ENCODE measurements at places on chromosomes 16 and 17. TPM values are rescaled to one million over a fixed set of nuclear protein-coding genes. Genes with fewer than 3 reads are reported as not detected.
A peak's percentile ranks its signal among the peaks of the same experiment; 100 is the strongest.

The CLEC18A gene
- 1.0 TPM for total RNA-seq

The WDR45B gene
- total RNA-seq, result 77.8 TPM

DNA sequence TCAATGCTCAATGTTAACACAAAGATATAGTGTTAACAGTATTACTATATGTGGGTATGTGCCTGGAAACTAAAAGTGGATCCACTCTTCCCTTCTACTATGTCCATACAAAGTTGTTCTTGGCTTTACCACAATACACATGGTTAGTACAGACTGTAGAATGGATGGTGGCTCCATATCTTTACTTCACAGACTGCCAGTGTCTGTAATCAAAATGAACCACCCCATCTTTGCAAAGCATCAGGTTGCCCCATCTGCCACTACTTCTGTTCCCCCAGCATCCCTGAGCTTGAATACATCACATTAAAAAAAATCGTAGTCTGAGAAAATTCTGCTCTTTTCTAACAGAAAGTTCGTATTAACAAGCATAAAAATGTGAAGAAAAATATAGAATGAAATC, 30.0 kb downstream of the USP32 start:
- DNase-seq, result no peak

DNA sequence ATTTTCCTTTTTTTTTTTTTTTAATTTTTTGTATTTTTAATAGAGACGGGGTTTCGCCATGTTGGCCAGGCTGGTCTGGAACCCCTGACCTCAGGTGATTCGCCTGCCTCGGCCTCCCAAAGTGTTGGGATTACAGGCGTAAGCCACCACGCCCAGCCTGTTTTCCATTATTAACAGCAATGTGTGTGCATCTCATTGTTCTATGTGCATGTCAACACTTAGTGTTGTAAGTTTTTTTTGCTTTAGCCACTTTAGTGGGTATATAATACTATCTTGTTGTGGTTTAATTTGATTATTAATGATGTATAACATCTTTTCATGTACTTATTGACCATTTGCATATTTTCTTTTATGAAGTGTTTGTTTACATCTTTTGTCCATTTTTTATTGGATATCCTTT, 32.8 kb upstream of the BHLHA9 start:
- DNase-seq, result no peak

- DNase-seq, result no peak
Measured at GRCh38 chr16:29644973-29645693, 17.9 kb upstream of the SPN start.

DNA sequence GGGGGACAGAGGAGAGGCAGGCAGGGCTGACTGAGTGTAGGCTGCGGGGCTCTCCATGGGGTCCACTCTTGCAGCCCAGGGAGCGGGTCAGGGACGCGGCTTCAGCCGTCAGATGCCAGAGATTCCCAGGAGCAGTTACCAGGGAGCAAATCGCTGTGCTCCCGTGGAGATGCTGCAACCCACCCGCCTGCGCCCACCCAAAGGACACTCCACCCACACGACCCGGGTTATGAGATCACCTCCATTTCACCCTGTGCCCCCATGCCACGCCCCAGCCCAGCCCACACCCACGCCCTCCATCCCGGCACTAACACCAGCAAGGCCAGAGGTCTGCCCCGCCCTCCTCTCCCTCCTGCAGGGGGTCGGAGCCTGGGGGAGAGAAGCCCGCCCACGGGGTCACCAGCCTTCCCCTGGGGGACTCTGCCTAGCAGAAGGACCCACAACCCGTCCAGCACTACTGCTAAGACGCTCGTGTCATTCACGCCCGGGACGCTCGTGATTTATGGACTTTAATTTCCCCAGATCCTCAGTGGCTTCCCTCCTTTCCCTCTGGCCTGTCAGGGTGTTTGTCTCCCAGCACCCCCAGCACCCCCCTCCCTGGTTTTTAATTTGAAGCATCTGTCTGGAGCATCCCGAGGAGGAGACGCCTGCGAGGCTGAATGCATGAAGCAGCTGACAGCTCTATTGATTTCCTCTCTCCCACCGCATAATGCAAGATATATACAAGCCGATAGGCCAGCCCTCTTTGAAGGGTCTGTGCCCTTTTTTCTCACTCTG, 6.7 kb upstream of the RPL38 start:
- no peak for DNase-seq

The CCDC144A gene
- 4.6 TPM for total RNA-seq

The NPIPB2 gene
- 2.0 TPM for total RNA-seq

The PRSS53 gene
- 0.69 TPM for total RNA-seq

- peak; percentile 86 for DNase-seq
Measured at GRCh38 chr17:6061290-6061689, 8.9 kb upstream of the WSCD1 start.

The KAT2A gene
- 31.2 TPM for total RNA-seq

The RMI2 gene
- 21.1 TPM for total RNA-seq

The CIBAR2 gene
- total RNA-seq, result not detected

- peak; percentile 67 for DNase-seq
Measured at GRCh38 chr17:29111816-29112499, 68.2 kb downstream of the MYO18A start.

The SP6 gene
- total RNA-seq, result 3.5 TPM

The WNT3 gene
- 1.1 TPM for total RNA-seq

GRCh38 chr16:9836118-9836736, 346.0 kb downstream of the GRIN2A start:
- no peak for DNase-seq

DNA sequence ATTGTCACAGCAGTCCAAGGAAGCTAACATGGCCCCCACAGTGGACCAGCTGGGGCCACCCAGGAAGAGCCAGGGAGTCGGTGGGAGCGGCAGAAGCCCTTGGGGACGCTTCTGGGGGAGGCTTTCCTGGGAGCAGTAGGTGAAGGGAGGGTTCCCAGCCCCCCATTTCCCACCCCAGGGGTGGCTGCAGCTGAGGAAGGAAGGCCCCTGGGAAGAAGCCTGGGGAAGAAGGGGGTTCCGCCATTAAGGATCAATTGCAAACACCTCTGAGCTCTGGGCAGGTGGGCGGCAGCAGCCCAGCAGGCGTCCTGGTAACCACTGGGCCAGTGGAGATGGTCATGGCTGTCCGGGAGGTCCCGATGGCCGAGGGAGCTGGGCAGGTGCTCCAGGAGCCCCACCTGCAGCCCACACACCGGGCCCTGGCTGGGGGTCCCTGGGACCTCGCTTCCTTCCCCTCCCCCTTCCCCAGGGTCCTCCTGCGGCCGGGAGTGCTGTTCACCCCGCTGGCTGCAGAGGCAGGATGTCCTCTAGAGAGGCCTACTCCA, 592 bp upstream of the PERCC1 start:
- DNase-seq, result no peak

The KRTAP3-1 gene
- total RNA-seq, result not detected

GRCh38 chr17:75764417-75764710, 628 bp downstream of the GALK1 start:
- no peak for DNase-seq

The DPEP3 gene
- total RNA-seq, result not detected

DNA sequence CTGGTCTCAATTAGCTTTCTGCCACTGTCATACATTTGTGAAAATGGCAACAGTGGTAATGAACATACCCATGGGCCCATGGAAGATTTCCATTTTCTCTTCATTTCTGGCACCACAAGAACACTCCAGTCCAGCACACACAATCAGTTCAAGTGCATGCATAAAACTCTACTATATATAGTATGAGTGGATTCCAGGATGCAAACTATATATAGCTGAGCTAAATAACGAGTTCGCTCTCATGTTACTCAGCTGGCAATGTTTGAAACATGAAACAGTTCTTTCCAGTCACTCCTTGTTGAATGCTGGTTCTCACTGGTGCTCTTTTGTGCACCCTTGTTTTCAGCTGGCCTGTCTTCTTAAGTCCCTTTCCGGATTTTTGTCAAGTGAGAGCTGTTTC, 75.2 kb upstream of the DHX40 start:
- no peak for DNase-seq

DNA sequence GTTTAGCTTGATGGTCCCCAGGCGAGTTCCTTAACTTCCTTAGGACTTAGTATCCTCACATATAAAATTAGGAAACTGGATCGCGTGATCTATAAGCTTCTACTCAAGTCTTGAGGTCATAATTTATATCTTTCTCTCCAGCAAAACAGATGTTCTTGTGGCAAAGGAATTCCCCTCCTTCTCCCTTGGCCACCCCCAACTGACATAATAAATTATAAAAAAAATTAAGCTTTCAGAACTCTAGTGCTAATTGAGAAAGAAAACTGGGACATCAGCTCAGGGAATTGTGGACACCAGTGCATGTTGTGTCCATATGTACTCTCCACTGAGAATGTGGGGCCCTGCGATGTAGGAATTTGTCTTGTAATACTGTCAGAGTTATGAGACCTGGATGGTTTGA, 13.5 kb downstream of the GNAO1 start:
- DNase-seq, result no peak

GRCh38 chr17:74552037-74552436, 6.1 kb upstream of the CD300C start:
- no peak for DNase-seq

GRCh38 chr17:57091186-57091618, 6.2 kb downstream of the AKAP1 start:
- peak; percentile 53 for DNase-seq

The GUCY2D gene
- total RNA-seq, result not detected
